ENCODE measurements at places on chromosomes 2 and 18. TPM values are rescaled to one million over a fixed set of nuclear protein-coding genes. Genes with fewer than 3 reads are reported as not detected.

DNA sequence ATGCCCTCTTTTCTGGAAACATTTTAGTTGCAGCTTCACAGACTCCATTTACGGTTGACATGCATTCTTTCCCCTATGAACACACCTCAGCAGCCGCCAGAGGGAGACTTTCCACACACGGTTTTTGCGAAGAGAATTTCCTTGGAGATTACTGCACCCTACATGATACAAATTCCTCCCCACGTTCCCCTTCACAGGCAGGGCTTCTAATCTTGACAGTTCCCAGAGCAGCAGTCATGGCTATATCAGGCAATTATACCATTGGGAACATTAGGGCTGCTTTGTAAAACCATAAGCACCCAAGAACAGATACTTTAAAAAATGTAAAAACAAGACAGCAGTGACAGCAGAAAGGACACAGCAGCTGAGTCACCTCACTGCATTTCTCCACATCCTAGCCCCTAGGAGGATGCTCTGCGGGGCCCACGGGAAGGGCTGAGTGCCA, 253.8 kb downstream of the TGIF1 start:
- H3K4me1 ChIP-seq, result peaks cover 6% of the 10 kb centered on the region
- H3K27me3 ChIP-seq, result no peaks in the 10 kb centered on the region
- no peak for DNase-seq
- H3K36me3 ChIP-seq, result no peaks in the 10 kb centered on the region

- no peak for DNase-seq
- no peaks in the 10 kb centered on the region for H3K4me1 ChIP-seq
- H3K4me3 ChIP-seq, result no peak overlapping the region
- no peak overlapping the region for H3K27ac ChIP-seq
- no peaks in the 10 kb centered on the region for H3K27me3 ChIP-seq
- no peaks in the 10 kb centered on the region for H3K36me3 ChIP-seq
Measured at GRCh38 chr2:103285354-103285753, 523.5 kb downstream of the TMEM182 start.

LRRC30 gene
- not detected for total RNA-seq

IL37 gene
- not detected for total RNA-seq

- H3K4me3 ChIP-seq, result no peak overlapping the region
- H3K27me3 ChIP-seq, result no peaks in the 10 kb centered on the region
- H3K36me3 ChIP-seq, result no peaks in the 10 kb centered on the region
- peaks cover 3% of the 10 kb centered on the region for H3K4me1 ChIP-seq
- no peak for DNase-seq
- no peak overlapping the region for H3K27ac ChIP-seq
Measured at GRCh38 chr18:48743886-48744285, 205.1 kb downstream of the CTIF start.

DNA sequence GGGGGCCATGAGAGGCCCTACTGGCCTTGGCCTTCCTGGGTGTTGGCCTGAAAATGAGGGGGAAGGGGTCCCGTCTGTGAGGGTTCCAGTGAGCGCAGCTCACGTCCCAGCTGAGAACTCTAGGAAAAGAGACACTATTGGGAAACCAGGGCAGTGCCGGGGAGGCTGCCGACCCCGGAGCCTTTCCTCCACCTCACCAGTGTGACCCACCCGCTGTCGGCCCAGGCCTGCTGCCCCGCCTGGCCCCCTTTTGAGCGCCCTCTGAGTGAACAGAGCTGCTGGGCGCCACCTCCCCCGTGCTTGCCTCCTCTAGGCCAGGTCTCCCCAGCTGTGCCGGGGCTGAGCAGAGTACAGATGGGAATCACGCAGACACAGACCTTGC, 17.5 kb upstream of the ARHGEF4 start:
- no peak for DNase-seq
- H3K36me3 ChIP-seq, result no peaks in the 10 kb centered on the region
- H3K27me3 ChIP-seq, result no peaks in the 10 kb centered on the region
- H3K4me1 ChIP-seq, result no peaks in the 10 kb centered on the region
- H3K27ac ChIP-seq, result no peak overlapping the region

DNA sequence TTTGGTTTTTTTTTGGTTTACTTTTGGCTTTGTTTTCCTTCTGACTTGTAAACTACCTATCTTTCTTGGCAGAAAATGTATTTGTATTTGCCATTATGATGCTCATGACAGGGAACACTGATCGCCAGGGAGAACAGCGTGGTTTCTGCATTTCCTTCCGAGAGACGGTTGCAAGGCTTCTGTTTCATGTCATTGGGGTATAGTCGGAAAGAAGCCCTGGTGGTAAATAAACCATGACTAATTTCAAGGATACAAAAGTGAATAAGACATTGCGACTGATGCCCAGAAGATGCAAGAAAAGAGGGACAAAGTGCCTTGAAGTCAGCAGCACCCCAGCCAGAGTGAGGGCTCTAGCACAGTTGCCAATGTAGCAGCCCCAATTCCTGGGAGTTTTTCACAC, 4.2 kb upstream of the CAPN14 start:
- H3K27ac ChIP-seq, result no peak overlapping the region
- no peaks in the 10 kb centered on the region for H3K36me3 ChIP-seq
- H3K4me3 ChIP-seq, result no peak overlapping the region
- no peak for DNase-seq
- H3K27me3 ChIP-seq, result no peaks in the 10 kb centered on the region
- H3K4me1 ChIP-seq, result peaks cover 13% of the 10 kb centered on the region

DNA sequence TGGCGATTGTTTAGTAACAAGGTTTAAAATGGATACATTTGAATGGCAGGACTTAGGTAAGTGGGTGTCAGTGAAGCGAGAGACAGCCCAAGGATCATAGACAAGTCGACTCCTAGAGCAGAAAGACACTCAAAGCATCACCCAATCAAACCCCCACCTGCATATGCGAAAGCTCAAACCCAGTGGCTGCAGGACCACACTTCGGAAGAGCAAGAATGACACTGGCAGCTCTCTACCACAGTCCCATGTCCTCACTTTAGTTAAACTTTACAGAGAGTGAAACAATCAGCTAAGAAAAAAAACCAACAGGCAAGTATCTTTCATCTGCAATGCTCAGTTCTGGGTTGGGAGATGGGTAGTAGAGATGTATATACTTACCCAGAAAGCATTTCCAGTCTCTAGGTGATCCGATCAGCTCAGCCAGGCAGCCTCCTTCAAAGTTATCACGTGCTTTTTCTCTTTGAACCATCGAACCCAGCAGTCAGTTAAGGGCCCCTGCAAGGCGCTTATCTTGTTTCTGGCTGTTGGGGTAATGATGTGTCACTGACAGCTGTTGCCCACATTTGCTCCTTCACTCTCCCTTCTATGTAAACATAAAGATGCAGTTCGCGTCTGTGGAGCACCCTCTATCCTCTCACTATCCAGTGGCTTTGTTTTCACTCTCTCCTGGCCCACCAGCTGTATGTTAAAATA, 357.5 kb upstream of the ID2 start:
- H3K4me3 ChIP-seq, result no peak overlapping the region
- H3K4me1 ChIP-seq, result no peaks in the 10 kb centered on the region
- H3K27ac ChIP-seq, result no peak overlapping the region
- no peaks in the 10 kb centered on the region for H3K27me3 ChIP-seq

DNA sequence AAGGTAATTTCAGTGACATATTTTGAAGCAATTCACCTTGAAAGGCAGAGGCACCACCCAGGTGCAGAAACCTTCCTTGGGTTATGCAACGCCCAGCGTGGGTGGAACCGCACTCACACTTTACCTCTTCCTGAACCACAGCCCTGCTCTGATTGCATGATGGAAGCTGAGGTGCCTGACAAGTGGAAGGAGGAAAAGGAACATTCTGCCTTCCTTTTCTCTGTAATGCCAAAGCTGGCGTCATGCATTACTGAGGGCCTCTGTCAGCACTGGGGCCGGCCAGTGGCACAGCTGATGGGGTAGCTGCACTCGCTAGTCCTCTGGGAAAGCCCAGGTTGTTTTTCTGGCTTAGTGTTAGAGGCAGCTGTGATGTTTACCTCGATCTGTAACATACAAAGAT, 266.5 kb downstream of the NEDD4L start:
- H3K27ac ChIP-seq, result peak overlapping the region; percentile 80
- H3K36me3 ChIP-seq, result no peaks in the 10 kb centered on the region
- H3K4me3 ChIP-seq, result no peak overlapping the region
- peak; percentile 92 for DNase-seq
- H3K4me1 ChIP-seq, result peaks cover 43% of the 10 kb centered on the region

GRCh38 chr2:10245661-10246060, 57.0 kb upstream of the HPCAL1 start:
- no peak for DNase-seq
- H3K36me3 ChIP-seq, result no peaks in the 10 kb centered on the region
- no peaks in the 10 kb centered on the region for H3K4me1 ChIP-seq
- no peaks in the 10 kb centered on the region for H3K27me3 ChIP-seq

GRCh38 chr18:35458677-35459441, 38.9 kb downstream of the INO80C start:
- no peaks in the 10 kb centered on the region for H3K27me3 ChIP-seq
- peak overlapping the region; percentile 51 for H3K27ac ChIP-seq
- H3K36me3 ChIP-seq, result no peaks in the 10 kb centered on the region
- peaks cover 8% of the 10 kb centered on the region for H3K4me1 ChIP-seq
- peak; percentile 65 for DNase-seq
- H3K4me3 ChIP-seq, result no peak overlapping the region

DNA sequence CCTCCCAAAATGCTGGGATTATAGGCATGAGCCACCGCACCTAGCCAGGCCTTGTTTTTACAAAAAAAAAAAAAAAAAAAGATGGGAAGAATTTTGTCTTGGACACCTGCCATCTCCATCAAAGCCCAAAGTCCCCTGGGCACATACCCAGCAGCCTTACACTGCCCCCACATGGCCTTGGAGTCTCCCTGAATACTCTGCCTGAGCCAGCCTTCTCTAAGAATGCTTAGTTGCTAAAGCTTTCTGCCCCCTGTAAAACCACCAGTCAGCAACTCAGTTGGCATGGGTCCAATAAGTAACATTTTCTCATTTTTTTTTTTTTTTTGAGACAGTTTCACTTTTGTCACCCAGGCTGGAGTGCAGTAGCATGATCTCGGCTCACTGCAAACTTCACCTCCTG, 40.6 kb downstream of the SPC25 start:
- H3K27ac ChIP-seq, result no peak overlapping the region
- DNase-seq, result no peak
- no peak overlapping the region for H3K4me3 ChIP-seq
- no peaks in the 10 kb centered on the region for H3K4me1 ChIP-seq

- peak overlapping the region; percentile 60 for H3K4me3 ChIP-seq
- H3K27me3 ChIP-seq, result no peaks in the 10 kb centered on the region
- H3K27ac ChIP-seq, result no peak overlapping the region
Measured at GRCh38 chr2:73285159-73285739, 971 bp upstream of the FBXO41 start.

DNA sequence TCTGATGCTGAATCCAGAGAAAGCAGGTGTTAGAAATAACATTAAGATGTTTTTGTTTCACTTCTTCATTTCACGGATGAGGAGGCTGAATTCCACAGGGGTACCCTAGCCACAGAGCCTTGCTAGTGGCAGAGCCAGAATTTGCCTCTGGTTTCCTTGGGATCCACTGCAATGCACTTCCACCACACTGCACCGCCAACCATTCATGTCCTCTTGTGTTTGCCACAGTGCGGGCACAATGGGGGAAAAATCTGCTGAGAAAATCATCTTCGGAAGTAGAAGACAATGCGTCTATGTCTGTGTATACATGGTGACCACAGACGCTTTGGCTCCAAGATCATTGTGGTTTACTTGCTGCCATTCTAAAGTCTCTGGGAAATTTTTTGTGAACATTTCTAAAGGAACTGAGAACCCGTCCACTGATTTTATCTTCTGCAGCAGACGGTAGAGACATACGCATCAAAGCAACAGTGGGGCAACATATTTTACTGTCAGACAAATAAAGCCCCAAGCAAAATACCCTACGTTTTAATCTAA, 14.9 kb downstream of the ICOS start:
- H3K4me3 ChIP-seq, result no peak overlapping the region
- no peaks in the 10 kb centered on the region for H3K36me3 ChIP-seq
- H3K27ac ChIP-seq, result no peak overlapping the region
- no peaks in the 10 kb centered on the region for H3K4me1 ChIP-seq

GRCh38 chr18:35284841-35285240, 5.2 kb downstream of the ZSCAN30 start:
- H3K27ac ChIP-seq, result no peak overlapping the region
- no peak overlapping the region for H3K4me3 ChIP-seq
- H3K36me3 ChIP-seq, result no peaks in the 10 kb centered on the region

CYTIP gene
- 47.1 TPM for total RNA-seq

DNA sequence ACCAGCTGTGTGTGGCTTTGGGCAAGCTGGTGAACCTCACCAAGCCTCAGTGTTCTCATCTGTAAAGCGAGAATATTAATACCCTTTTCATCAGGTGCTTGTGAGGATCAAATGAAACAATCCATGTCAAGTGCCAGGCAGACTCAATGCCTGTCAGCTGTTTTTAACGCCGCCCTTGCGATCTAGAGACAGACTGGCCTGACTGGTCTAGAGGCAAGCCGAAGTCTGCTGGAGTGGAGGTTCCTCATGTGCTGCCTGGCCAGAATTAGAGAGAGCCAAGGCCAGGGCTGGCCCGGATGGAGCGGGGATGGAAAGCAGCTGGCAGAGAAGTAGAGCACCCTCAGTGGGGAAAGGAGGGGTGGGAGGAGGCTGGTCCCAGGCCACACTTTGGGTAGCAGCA, 74.5 kb upstream of the B3GNT7 start:
- H3K4me3 ChIP-seq, result no peak overlapping the region
- H3K27me3 ChIP-seq, result no peaks in the 10 kb centered on the region
- no peak for DNase-seq
- H3K36me3 ChIP-seq, result no peaks in the 10 kb centered on the region

DSC2 gene
- total RNA-seq, result 15.6 TPM

DNA sequence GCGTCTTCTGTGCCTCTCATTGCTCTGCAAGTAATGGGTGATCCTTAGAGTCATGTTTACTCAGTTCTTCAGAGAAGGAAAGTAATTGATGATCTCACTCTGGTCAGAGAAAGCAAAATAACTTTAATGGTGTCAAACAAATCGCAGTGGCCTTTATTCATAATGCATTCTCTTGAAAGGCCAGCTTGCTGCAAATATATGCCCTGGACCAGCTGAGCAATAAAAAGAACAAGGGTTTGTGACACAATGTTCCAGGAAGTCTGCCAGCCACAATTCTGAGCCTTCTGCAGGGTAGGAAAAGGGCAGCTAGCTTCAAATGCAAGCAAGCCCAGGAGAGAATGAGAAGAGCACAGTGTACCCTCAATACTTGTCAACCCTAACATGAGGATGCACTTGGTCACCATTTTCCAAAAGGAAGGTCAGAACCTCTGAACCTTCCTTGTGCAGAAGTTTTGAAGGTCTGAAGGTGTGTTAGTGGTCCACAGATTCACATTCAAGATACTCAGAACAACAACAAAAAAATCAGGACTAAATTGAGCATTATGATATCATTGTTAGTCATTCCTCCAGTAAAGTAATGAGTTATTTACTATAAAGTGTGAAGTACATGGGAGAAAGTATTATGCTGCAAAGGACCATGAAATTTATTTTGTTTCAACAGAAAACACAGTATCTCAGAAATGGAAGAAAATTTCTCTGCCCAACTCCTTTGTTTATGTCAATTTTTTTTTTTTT, 355.6 kb downstream of the PAX3 start:
- H3K27me3 ChIP-seq, result no peaks in the 10 kb centered on the region
- H3K4me3 ChIP-seq, result no peak overlapping the region
- peaks cover 13% of the 10 kb centered on the region for H3K4me1 ChIP-seq
- H3K27ac ChIP-seq, result peak overlapping the region; percentile 42
- peak; percentile 57 for DNase-seq
